ENCODE measurements at places on chromosomes 7 and 10.

- DNase-seq, result no peak
These were observed 739 bp upstream of the MEST start for GRCh38 chr7:130490888-130491804.

DNA sequence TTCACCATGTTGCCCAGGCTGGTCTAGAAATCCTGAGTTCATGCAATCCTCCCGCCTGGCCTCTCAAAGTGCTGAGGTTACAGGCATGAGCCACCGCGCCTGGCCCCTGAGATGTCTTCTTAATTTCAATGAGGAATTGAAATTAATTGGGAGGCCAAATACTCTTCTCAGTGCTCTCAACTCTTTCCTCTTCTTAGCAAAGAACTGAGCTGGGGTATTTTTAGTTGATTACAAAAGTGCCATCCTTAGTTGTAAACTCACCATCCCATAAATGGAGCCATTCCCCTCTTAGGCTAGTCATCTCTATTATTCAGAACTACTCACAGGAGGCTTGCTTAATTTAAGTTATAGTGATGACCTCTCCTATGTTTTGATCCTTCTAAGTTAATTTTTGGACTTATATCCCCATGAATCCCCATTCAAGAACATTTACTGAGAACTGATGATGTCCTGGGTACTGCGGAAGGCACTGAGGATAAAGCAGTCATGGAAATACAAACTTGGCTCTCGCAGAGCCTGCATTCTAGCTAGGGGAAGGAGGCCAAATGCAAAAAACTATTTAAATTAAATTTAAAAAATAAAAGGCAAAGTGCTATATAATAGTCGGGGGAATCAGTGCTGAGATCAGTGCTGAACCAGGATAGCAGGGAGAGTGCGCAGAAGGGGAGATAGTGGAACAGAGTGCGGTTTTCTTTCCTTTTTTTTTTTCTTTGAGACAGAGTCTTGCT is 145.3 kb downstream of the SFMBT2 start:
- no peak for DNase-seq

DNA sequence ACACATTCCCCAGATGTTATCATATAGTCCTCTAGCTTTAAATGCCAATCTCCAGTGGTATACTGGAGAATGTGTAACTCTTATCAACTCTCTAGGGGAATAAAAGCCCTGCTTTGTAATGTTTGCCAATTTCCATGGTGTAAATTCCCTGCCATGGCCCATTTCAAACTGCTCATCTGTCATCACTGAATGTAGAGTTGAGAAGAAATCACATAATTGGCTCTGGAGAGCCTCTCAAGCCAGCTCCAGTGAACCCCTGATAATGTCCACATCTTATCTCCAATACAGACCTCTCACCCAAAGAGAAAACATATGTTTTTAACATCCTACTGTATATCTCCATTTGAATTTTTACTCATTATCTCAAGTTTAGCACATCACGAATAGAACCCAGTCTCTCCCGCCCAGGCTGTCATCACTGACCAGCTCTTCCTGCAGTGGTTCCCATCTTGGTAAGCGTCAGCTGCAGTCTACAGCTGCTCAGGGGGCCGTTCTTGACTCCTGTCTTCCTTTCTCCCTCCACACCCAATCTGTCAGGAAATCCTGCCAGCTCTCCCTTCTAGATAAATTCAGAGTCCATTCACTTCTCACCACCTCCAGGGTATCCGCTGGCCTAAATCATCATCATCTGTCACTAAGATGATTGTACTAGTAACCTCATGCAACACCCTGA is 332.4 kb downstream of the FRMD4A start:
- no peak for DNase-seq

DNA sequence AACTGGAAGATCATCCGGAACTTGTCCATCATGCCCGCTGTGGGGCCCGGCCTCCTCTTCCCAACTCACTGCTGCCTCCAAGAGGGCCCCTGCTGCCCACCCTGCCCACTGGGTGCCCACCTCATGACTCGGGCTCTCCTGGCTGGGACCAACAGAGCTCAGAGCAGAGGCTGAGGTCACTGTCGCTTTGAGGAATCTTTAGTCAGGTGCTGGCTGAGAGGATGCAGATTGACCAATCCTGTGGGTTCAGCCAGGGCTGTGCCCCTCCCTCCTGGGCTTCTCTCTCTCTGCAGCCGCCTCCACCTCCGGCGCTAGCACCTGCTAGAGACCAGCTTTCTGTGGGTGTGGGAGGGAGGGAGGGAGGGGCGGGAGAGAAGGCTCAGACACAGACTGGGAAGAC is at the start of gene CALHM1:
Gene CALHM1, minus strand, starts transcription at position 181 of the 400 bp plus-strand sequence. Its CDS starts 149 bp downstream, at position 32.
- peak; percentile 83 for DNase-seq

DNA sequence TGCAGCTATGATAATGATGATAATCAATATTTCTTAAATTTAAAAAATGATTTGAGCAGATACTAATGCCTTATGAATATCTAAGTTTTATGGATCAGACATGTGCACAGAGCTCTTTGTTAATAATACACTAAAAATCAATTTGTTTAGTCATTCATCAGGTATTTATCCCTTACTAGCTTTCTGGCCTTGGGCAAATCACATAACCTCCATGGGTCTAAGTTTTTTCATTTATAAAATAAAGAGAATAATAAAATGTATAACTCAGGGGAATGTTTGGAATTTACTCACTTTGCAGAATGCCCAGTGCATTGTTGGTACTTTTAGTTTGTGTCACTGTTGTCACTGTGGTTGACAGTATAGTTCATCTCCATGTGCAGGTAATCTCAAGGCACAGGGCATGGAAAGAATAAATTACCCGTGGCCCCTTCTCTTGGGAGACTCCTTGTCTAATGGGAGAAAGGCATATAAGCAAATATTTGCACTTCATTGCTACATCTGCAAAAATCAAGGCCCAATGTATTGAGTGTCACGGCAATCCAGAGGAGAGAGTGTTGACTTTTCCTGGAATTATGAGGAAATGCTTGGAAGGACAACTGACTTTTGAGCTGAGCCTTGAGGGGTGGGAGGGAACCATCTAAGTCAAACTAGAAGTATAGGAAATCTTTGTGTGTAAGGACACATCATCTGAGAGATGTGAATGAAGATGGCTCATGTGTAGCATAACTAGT is 64.7 kb upstream of the CTTNBP2 start:
- no peak for DNase-seq

GRCh38 chr10:96673318-96674099 is 46.8 kb downstream of the PIK3AP1 start:
- DNase-seq, result no peak

- DNase-seq, result no peak
These were observed 65.6 kb upstream of the CTBP2 start for GRCh38 chr10:125226005-125226404.

- DNase-seq, result no peak
These were observed 9.8 kb downstream of the CDHR1 start for GRCh38 chr10:84204122-84204521.

GRCh38 chr10:13512564-13512963 is 16.2 kb downstream of the BEND7 start:
- DNase-seq, result no peak

DNA sequence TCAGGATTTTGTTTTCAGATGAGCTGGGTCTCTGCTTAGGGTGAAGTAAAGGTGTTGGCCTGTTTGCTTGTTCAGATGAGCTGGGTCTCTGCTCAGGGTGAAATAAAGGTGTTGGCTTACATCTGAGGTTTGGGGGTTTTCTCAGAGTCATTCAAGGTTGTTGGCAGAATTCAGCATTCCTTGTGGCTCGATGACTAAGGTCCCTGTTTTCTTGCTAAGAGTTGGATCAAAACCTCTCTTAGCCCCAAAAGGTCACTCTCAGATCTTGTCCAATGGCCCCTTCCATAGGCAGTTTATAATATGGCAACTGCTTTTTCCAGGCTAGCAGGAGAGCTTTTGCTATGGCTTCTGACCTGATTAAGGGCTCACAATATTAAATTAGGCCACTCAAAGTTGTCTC is 106.6 kb downstream of the ADAM22 start:
- no peak for DNase-seq

GRCh38 chr7:93836116-93836515 is 54.4 kb downstream of the TFPI2 start:
- no peak for DNase-seq

DNA sequence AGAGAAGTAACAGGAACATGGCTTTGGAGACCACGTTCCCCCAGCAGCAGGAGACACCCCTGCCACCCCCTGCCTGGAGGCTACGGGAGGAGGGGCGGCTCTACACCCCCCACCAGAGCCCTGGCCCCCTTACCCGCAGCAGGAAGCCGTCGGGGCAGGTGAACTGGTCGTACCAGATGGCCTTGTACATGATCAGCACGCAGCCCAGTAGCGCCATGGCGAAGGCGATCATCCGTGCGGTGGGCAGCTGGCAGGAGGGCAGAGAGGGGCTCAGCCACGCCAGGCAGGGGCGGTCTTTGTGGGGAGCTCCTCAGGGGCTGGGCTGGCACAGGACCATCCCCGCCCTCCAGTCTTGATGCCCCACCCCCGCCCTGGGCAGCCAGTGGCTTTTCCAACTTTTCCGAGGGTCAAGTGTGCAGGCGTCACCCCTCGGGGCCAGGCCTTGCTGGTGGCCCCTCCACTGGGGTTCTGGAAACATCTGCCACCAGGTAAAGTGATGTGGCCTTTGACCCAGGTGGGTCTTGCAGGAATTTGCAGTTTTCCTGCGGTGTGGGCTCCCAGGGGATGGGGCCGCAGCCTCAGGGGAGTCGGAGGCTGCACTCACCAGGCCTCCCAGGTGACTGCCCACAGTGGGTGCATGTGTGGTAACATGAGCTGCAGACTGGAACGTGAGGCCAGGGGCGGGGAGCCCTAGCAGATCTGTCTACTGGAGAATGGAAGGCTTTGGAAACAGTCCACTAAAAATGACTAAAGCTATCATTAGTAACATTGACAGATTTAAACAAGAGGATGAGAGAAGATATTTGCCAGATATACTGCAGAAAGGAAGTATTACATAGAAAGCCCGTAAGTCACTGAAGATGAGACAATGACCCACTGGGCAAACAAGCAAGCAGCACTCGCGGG is 9.7 kb downstream of the CALY start:
- peak; percentile 75 for DNase-seq

DNA sequence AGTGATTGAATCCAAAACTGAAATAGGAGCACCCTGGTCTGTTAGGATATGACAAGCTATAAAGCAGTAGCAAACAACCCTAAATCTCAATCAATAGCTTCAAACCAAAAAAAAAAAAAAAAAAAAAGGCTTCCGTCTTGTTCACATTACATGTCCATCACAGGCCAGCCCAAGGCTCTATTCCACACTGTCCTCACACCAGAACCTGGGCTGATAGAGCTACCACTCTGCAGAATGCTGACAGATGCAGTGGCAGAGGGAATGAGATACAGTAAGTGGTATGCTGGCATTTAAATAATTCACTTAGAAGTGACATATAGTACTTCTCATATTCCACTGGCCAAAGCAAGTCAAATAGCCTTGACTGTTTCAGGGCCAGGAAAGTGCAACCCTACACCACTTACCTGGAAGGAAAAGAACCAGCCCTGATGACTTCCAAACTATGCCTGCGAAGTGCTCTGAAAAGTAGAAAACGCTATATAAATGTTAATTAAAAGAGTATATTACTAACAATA is 5.8 kb downstream of the CDCA7L start:
- DNase-seq, result no peak

DNA sequence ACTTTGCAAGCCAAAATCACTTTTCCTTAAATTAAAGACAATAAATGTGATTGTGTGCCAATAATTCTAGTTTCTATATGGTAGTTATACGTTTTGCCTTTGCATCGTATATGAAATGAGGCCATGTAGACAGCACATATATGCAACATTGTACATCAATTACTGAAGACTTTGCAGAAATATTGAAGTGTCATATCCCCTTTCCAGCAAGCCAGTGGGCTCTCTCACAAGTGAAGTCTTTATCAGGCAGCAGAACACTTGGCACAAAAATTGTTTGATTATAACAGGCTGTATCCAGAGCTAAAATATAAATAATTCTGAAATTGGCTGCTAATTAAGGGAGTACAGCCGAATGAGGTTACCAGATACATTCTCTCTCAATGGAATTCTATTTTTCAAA is 588.6 kb upstream of the SEMA3D start:
- DNase-seq, result no peak

GRCh38 chr7:75985518-75986146 is 8.8 kb downstream of the TMEM120A start:
- no peak for DNase-seq

- DNase-seq, result no peak
These were observed 2.2 kb downstream of the TRRAP start for GRCh38 chr7:98880485-98880884.

DNA sequence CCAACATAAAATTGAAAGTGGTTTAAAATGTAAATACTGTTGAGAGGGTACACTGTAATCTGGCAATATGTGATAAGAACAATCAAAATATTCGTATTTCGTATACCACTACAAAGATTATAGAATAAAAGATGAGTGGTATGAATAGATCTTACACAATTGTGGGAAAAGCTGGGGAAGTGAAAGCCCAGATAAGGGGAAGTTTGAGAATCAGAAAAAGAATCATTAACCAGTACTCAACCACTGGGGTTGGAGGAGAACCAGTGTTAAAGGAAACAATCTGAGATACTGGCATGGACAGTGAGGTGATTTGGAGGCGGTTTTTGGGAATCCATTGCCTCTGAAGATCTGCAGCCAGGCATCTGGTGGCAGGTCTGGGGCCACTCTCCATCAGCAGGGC is 59.7 kb upstream of the CDK14 start:
- no peak for DNase-seq

Measured in SHP77 (cell line).